ENCODE measurements at places on chromosomes 11 and 22. TPM values are rescaled to one million over a fixed set of nuclear protein-coding genes. Genes with fewer than 3 reads are reported as not detected.
A peak's percentile ranks its signal among the peaks of the same experiment; 100 is the strongest.

- DNase-seq, result no peak
Observed at GRCh38 chr11:118411530-118411929, 10.1 kb downstream of the ATP5MG start.

The CFAP300 gene
- polyA plus RNA-seq, result 0.59 TPM

DNA sequence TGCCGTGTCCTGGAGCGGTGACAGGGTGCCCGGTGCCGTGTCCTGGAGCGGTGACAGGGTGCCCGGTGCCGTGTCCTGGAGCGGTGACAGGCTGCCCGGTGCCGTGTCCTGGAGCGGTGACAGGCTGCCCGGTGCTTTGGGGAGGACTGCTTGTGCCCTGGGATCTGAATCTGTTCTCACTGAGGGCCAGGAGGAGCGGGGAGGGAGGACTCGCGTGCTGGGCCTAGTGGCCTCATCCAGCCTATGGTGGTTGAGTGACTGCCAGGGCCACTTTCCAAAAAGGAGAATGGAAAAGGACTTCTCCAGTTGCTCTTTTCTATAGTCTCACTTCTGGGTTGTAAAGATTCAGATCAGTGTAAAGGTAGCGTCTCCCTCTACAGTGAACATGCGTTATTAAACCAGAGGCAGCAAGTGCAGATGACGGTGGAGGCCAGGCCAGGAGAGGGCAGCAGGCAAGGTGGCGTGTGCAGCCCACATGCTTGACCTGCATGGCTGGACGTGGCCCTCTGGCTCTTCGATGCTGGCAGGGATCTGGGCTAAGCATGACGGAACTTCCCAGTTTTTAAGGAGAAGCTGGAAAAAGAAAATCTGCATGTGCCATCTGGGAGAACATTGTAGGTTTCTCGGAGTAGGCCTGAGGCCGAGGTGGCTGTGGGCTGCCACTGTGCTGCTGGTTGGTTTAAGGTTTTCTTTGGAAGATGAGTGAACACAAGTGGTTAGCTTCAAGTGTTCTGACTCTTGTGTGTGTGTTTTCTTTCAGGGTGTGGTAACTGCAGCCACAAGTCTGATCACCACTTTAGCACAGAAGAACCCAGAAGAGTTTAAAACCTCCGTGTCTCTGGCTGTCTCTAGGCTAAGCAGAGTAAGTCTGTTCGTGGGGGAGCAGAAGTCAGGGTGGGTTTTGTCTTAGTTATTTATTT is 55.0 kb downstream of the AP2A2 start:
- no peak for DNase-seq

DNA sequence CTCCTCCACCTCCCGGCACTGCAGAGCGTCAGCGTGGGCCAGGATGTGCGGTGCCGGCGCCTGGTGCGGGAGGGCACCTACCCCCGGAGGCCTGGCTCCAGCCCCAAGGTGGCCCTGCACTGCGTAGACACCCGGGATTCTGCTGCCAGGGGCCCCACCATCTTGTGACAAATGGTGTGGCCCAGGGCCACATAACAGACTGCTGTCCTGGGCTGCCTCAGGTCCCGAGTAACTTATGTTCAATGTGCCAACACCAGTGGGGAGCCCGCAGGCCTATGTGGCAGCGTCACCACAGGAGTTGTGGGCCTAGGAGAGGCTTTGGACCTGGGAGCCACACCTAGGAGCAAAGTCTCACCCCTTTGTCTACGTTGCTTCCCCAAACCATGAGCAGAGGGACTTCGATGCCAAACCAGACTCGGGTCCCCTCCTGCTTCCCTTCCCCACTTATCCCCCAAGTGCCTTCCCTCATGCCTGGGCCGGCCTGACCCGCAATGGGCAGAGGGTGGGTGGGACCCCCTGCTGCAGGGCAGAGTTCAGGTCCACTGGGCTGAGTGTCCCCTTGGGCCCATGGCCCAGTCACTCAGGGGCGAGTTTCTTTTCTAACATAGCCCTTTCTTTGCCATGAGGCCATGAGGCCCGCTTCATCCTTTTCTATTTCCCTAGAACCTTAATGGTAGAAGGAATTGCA is 13.5 kb downstream of the TSKU start:
- no peak for DNase-seq

DNA sequence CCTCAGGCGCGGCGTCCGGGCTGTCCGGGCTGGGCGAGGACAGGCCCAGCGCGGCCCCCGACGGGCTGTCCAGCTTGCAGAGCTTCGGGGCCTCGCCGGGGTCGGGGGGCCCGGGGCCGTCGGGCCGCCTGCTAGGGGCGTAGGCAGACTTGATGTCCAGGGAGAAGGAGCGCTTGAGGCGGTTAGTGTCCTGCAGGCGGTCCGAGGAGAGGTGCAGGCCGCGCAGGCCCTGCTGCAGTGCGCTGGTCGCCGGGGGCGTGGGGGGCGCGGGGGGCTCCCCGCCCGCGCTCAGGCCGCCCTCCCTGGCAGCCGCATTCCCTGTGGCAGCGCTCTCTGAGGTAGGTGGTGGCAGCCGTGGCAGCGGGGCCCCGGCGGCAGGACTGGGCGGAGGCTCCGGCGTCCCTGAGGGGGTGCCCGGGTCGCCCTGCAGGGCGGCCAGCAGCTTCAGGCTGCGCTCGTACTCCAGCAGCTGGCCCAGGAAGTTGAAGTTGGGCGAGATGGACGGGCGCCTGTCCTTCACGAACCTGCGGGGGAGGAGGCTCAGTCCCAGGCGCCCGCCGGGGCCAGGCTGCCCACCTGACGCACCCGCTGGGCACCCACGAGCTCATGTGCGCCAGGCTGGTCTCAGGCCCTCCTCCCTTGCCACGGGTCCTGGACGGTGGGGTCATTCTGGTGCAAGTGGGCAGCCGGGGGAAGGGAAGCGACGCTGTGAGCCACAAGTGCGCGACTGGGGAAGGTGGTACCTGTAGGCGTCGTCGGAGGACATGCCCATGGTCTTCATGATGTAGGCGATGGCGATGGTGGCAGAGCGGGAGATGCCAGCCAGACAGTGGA is 14.8 kb downstream of the DUSP8 start:
- DNase-seq, result no peak

DNA sequence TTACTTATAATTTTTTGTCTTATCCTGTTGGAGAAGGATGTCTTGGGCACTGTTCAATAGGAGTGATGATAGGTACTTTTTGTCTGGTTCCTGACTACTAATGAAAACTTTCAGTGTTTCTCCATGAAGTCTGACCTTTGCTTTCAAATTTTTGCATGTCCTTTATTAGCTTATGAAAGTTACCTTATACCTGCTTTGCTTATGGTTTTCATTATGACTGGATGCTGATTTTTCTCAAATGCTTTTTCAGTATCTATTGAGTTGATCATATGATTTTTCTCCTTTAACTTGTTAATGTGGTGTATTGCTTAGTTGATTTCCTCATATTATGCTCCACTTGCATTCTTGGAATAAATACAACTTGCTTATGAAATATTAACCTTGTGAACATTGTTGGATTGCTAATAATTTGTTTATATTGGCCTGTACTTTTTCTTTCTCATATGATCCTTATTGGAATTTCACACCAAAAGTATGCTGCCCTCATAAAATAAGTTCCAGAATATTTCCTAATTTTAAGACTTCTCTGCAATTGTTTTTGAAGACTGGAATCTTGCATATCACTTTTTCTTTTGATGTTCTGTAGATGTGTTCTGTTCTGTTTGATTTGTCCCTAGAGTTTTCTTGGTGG is 85.0 kb upstream of the SC5D start:
- DNase-seq, result no peak

The APOL4 gene
- polyA plus RNA-seq, result 3.6 TPM

The OR52N4 gene
- polyA plus RNA-seq, result not detected

The ACTN3 gene
- 0.03 TPM for polyA plus RNA-seq

GRCh38 chr22:20526305-20526627 is 18.9 kb downstream of the MED15 start:
- DNase-seq, result no peak

- peak; percentile 79 for DNase-seq
Observed at GRCh38 chr11:120952461-120953434, 71.2 kb upstream of the TBCEL start.

DNA sequence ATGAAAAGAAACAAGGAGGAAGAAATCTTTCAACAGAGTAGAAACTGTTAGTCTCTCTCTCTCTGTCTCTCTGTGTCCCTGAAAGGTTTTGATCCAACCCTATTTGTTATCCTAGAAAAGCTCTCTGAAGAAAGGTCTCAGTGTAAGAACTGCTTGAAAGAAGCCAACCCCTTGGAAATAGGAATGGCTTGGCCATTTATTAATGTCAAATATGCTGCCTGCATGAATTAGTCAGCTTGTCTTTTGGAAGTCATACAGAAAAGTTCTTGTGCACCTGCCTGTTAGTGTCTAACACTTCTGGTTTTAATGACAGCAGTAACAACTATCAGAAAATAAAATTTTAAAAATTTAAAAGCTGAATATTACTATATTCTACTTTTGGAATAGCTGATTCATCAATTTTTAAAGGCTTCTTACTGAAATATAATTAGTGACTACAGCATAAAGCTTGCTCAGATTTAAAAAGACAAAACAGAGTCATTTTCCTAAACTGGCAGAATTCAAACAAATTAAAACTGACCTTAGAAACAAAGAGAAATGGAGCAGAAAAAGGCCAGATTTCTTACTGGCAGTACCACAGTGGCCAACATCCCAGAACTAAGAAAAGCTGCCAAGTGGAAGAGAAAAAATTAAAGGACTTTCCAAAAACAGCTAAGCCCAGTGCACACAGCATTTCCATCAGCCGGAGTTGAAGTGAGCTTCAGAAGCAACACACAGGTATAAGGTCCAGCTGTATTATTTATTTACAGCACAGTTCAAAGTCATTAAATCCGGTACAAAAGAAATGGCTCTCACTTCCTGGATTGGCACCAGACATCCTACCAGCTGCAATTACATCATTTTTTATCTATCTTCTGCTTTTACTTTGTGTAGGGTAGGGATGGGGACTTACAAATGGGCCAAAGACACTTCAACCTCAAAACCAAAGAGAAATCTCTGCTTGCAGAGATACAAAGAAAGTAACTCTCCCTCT is 76.3 kb downstream of the PRCP start:
- DNase-seq, result no peak

The B3GAT1 gene
- 0.07 TPM for polyA plus RNA-seq

GRCh38 chr11:26470992-26471391 is 101.1 kb downstream of the MUC15 start:
- DNase-seq, result no peak

The HBE1 gene
- not detected for polyA plus RNA-seq

The ADORA2A gene
- 4.9 TPM for polyA plus RNA-seq

The GAL3ST1 gene
- 0.49 TPM for polyA plus RNA-seq

DNA sequence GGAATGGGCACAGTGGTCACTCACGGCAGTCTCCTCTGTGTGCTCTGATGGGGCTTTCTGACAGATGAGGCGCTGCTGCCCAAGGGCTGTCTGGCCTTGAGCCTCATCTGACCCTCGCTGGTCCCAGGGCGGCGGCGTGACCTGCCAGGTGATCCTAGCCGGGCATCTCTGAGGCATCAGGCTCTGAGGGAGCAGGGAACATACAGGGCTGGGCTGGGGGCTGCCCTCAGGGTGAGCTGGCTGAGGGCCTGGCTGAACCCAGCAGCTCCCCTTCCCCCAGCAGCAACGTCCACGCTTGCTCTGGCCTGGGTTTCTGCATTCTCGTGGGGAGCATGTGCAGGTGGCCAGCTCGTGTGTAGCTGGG is 47.6 kb downstream of the MOB2 start:
- DNase-seq, result no peak

DNA sequence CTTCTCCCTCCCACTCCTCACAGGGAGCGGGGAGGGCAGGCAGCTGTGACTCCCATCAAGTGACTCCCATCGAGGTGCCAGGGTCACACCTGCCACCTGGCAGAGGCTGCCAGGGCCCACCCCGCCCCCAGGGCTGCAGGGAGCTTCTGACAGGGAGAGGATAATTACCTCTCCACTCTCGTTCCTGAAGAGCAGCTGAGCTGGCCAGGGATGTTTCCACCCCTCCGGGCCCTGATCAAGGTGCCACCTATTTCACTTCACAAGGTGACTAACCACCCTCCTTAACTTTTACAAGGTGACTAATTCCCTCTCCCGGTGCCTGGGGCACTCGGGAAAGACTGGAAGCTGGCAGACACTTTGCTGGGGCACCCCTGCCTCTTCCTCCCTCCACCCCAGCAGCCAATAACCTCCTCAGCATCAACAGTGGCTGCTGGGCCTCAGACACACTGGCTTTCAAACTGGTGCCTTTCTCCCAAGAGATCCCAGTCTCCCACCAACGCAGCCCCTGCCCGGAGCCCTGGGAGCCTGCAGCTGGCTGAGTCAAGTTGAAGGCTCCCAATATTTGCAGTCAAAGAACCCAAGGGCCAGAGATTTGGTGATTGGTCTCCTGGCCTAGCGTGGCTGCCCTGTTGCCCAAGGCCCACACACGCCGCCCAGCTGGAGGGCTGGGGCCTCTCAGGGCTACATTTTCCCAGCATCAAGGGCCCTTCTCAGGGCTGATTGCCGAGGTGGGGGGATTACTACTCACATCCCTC is 22.0 kb upstream of the MYRF start:
- DNase-seq, result no peak

- no peak for DNase-seq
Observed at GRCh38 chr22:50301581-50301991, 5.9 kb downstream of the PLXNB2 start.

DNA sequence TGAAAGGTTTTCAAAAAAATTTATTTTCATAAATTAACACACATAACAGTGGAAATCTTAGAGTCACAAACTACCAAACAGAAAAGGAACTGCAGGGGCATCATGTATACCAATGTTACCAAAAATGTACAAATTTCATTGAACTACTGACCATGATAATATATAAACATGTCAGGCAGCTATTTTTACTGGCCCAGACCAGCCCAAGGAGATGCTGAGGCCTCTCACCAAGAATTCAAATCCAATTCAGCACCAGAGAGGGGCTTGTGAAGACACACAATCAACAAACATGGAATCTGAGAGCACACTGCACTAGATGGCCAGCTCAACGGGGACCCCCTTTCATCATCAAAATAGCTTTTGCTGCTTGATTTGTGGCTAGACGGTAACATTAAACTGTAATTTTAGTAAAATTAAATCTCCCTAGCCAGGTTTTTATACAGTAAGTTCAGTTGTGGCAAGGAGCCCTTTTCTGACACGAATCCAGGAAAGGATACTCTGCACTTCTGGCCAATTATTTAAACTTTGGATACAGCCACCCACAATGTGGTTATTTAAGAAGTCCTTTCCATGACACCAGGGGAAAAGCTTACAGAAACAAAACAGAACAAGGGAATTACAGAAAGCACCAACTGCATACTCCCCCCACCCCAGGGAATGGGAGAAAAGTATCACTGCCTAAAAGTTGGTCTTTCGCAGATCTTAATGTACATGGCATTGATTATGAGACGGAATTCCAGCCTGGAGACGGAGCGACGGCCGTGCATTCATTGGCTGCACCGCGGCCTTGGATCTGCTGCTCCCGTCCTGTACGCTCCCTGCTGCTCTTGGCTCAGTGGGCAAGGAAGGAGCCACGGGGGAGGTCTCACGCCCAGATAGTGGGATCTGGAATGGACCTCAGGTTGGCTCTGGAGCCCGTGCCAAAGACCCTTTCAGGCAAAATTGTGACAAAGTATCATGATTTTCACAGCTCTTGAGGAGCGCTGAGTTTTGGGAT is 19.6 kb upstream of the PISD start:
- DNase-seq, result no peak

DNA sequence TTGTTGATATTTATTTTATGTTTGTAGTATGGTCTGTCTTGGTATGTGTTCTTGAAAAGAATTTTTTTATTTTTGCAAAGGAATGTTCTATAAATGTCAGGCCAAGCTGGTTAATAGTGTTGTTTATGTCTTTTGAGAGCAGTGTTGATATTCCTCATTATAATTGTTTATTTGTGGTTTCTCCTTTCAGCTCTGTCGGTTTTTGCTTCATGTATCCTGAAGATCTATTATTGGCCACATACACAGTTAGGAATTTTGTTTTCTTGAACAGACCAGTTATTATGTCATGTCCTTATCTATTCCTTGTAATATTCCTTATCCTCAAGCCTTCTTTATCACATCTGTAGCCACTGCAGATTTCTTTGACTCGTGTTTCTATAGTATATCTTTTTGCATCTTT is 56.5 kb downstream of the PDHX start:
- DNase-seq, result no peak

The ZNF408 gene
- polyA plus RNA-seq, result 6.7 TPM

The PCSK7 gene
- polyA plus RNA-seq, result 47.0 TPM

Data from heart right ventricle (tissue), 16 donors.